Stimulated activated CD4-positive, alpha-beta T cell treated with anti-CD3 and anti-CD28 coated beads, Interleukin-1b, Interleukin-23, amount 100 ng/mL, for 48 hours (primary cell): ENCODE measurements at places on chromosomes 1 and 21.

GRCh38 chr1:167003711-167004110, 14.6 kb downstream of the MAEL start:
- DNase-seq, result no peak

GRCh38 chr1:30145723-30146303, 577.6 kb downstream of the MATN1 start:
- DNase-seq, result no peak

GRCh38 chr1:175951627-175952026, 208.2 kb upstream of the TNR start:
- DNase-seq, result no peak

DNA sequence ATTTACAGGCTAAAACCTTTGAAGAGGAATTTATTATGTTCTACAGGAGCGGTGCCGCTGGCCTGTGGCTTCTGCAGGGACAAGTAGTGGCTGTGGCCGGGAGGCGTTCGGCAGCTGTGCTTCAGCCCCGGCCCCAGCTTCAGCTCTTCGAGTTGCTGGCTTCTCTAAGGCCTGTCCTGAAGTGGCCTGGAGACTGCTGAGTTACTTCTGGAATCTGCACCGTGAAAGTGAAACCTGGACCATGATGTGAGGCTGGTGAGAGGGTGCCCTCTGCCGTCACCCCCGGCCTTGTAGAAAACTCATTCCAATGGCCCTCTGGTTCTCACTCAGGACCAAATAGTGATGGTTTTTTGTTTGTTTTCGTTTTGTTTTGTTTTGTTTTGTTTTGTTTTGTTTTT, 48.1 kb downstream of the PRKCZ start:
- DNase-seq, result no peak

DNA sequence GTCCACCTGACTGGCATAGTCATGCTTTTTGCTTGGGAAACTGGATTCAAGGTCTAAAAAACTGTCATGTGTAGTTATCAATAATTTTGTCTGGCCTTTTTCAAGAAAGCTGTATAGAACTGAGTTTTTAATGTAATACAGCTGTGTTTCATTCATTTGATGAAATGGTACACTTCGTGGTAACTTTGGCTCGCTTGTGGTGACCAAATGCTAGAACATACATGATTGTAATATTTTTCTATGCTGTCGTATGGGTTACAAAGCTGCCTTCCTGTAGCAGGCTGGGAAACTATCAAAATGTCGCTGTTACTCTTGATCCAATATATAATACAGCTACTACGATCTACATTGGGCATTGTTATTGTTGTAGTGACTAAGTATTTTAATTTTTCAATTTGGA, 2.1 kb downstream of the LRRC42 start:
- no peak for DNase-seq
